ENCODE measurements at places on chromosomes 2 and 18.

GRCh38 chr2:71419145-71419544 is 34.2 kb upstream of the DYSF start:
- no peak for DNase-seq

GRCh38 chr2:9918275-9918674 is 33.2 kb upstream of the GRHL1 start:
- no peak for DNase-seq

- no peak for DNase-seq
Measured at GRCh38 chr18:58337285-58337684, 291.6 kb downstream of the ALPK2 start.

DNA sequence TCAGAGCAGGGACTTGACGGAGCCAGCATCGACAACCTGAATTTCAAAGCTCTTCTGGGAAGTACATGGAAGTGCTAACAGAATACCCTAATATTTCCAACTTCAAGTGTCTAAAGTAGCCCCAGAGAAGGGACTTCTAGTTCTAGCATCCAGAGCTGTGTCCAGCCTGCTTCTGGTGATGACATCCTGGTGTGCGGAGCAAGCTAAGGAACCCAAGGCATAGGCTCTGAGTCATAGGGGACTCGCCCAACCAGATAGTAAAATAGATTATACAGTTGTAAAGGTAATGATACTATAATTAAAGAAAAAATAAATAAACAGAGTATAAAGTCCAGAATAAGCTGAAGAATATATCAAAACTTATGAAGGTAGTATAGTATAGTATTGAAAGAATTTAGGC is 108.1 kb upstream of the SERPINE2 start:
- DNase-seq, result no peak

GRCh38 chr18:48078448-48078847 is 148.0 kb upstream of the SMAD2 start:
- DNase-seq, result no peak

DNA sequence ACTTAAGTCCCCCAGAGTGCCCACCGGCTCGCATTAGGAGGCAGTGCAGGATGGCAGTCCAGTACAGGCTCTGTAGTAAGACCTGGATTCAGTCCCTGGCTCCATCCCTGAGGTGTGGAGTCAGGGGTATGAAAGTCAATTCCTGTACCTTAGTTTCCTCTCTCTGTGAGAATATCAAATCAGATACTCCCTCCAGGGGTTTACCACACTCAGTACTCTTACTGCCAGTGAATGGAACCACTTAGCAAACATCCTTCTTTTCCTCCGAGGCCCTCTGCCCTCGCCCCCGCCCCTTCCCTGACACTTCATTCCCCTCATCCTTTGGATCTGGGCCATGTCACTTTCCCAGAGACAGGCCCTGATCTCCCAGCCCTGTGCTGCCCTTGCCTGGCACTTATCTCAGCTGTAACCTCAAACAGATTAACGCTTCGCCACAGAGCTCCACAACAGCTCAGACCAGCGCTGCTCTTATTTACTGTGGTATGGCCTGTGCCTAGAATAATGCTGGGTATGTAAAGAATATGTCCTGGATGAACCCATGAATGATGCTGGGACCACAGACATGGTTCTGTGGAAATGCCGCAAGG is 159.0 kb upstream of the TMEM200C start:
- no peak for DNase-seq

- no peak for DNase-seq
Measured at GRCh38 chr2:85237849-85238565, 89.8 kb downstream of the TGOLN2 start.

DNA sequence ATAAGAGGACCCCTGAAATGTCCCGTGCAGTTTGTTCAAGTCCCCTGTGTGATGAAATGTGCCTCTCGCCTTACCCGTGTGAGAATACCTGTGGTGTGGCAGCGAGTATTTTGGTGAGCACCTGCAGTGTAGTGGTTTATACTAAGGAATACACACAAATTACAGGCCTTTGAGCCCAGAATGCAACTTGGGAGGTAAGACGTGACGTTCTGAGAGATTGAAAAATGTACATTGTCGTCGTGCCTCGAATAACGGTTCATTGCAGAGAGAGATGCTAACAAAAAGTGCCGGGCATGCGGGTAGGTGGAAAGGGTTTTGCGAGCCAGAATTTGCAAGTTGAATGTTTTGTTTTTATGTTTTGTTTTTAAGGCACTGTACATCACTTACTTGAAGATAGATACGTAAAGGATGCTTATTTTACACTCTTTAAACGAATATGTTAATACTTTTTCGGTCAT is 867 bp downstream of the RBBP8 start:
- DNase-seq, result no peak

- no peak for DNase-seq
Measured at GRCh38 chr2:154133823-154134222, 262.1 kb downstream of the GALNT13 start.

DNA sequence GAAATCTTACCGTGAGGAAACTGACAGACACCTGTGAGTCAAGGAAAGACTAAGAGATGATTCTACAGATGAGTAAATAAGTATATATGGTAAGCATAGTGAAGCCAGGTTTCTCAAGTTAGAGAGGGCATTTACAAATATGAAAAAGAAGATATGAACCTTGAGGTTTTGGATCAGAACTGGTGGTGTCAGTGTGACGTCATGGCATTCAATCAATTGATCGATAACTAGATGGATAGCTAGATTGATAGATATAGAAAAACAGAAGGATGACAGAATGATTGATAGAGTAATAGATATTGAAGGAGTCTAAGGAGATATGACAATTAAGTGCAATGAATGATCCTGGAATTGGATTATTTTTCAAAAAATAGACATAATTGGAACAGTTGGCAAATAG is 350.2 kb upstream of the MC4R start:
- no peak for DNase-seq

GRCh38 chr2:117859924-117860647 is 45.6 kb downstream of the DDX18 start:
- DNase-seq, result no peak

- no peak for DNase-seq
Measured at GRCh38 chr2:70979626-70980025, 1.2 kb downstream of the ANKRD53 start.

DNA sequence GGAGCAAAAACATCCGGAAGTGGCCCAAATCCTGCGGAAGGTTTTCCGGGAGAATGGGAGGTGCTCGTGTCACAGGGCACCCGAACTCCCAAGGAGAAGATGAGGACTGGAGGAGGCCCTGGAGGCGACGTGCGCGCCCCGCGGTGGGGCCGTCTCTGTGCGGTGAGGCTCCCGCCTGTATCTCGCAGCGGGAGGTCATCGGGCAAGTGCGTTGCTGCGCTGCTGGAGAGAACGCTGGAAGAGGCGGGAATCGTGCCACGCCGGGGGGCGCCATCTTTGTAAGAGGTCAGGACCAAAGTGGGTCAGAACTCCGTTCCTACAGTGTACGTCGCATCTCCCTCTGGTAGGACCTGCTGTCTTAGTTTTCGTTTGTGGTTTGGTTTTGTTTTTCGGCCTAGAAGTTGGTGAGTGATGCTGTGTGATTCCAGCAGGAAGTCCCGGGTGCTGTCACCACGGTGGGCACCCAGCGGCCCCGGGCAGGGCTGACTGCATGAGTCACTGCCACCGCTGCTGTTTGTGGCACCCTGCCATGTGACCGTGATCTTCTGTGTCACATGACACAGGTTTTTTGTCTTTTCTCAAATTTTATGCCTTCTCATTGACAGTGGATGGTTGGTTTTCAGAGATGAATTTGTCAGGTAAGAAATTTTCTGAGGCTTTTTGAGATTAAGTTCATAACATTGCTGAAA is 21.5 kb upstream of the ATP9B start:
- DNase-seq, result no peak

- no peak for DNase-seq
Measured at GRCh38 chr2:65108780-65109179, 21.1 kb downstream of the RAB1A start.

DNA sequence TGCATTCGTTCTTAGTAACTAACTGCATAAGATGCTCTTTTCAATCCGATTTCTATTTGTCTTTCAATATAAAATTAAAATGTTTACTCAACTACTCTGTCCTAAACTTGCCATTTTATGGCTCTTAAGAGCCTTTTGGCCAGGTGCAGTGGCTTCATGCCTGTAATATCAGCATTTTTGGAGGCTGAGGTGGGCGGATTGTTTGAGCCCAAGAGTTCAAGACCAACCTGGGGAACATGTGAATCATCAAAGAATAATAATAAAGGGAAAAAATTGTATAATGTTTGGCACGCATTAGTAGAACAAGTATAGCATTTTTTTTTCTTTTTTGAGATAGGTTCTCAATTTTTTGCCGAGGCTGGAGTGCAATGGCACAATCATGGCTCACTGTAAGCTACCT is 92.5 kb downstream of the C2orf74 start:
- DNase-seq, result no peak

GRCh38 chr2:165877565-165878550 is 75.7 kb downstream of the TTC21B start:
- peak; percentile 66 for DNase-seq

DNA sequence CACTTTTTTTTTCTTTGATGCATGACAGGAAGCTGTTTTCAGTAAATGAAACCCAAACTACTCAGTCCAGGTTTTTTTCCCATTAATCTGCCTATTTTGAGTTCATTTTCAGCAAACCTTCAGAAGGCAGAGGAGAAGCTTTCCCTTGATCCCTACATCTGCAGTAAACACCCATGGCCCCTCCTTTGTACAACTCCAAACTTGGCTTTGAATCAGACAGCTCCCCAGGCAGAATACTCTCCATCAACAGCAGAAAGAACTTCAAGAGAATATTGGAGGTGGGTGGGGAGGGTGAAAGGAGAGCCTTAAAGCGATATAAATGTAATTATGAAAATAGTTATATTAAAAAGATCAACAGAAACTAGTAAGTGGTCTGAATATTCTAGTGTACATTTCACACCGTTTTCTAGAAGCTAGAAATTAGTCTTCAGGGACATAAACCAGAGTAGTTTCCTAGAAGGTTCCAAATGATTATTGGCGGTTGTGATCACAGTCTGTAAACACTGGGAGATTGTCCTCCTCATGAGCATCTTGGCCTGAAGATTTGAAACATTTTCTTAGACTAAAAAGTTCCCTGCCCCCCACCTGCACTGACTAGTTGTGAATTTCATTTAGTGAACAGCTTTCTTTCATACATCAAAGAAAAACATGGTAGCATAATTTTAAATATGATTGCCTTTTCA is 75.1 kb upstream of the STK39 start:
- no peak for DNase-seq

- DNase-seq, result no peak
Measured at GRCh38 chr2:61327173-61327572, 143.7 kb downstream of the USP34 start.

GRCh38 chr2:111617299-111618225 is 266.4 kb downstream of the ANAPC1 start:
- DNase-seq, result no peak

DNA sequence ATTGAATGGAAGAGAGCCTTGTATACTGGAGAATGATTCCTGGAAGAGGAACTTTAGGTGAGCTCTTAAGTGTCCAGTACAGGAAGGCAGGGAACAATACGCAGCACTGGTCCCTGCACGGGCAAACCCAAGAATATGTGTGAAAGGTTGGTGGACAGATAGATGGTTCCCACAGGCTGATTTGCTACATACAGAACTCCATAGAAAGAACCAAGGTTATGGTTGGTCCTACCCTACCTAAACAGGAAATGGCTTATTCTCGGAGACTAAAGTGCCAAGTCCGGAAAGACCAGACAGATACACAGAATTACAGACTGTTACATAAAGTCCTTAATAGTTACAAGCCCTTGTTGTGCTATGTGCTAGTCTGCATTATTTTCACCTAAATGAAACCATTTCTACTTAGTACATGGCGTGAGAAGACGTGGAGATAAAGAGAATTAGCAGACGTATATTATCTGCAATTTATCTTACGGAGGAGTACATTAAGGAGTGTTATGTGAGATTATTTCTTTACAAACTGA is 1.2 kb downstream of the REV1 start:
- DNase-seq, result peak; percentile 50

- DNase-seq, result no peak
Measured at GRCh38 chr18:44958455-44958854, 277.8 kb downstream of the SETBP1 start.

- no peak for DNase-seq
Measured at GRCh38 chr2:38957972-38958371, 68.3 kb downstream of the ARHGEF33 start.

DNA sequence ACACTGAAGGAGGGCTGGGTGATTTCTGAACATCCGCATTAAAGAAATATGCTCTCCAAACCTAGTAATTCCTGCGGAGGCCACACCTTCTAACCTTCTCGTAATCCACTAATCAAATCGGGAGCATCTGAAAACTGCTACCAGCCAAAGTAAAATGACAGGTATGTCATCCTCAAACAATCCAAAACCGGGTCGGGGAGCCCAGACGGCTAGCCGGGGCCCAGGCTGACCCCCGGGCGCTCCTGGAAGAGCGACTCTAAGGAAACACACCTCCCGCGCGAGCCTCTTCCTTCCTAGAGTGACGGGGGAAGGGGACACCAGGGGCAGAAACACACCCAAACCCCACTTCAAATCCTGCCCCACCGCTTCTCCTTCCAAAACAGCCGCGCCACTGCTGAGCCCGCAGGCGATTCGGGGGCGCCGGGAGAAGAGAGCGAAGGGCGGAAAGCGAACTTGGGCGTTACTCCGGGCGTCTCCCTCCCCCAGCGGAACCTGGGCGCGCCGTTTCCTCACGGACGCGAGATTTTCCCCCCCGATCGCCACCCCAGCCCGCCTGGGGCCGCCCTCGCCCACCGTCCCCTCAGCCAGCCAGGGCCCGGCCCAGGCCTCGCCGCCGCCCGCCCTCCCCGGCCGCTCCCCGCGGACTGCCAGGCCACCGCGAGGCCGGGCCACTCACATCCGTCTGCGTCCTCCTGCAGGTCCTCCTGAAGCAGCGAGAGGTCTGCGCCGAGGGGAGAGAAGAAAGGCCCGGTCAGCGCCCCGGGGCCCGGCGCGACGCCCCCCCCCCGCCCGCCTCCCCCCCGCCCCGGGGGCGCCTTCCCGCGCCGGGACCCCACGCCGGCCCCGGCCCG is 584 bp downstream of the PPP4R1 start:
- peak; percentile 62 for DNase-seq

DNA sequence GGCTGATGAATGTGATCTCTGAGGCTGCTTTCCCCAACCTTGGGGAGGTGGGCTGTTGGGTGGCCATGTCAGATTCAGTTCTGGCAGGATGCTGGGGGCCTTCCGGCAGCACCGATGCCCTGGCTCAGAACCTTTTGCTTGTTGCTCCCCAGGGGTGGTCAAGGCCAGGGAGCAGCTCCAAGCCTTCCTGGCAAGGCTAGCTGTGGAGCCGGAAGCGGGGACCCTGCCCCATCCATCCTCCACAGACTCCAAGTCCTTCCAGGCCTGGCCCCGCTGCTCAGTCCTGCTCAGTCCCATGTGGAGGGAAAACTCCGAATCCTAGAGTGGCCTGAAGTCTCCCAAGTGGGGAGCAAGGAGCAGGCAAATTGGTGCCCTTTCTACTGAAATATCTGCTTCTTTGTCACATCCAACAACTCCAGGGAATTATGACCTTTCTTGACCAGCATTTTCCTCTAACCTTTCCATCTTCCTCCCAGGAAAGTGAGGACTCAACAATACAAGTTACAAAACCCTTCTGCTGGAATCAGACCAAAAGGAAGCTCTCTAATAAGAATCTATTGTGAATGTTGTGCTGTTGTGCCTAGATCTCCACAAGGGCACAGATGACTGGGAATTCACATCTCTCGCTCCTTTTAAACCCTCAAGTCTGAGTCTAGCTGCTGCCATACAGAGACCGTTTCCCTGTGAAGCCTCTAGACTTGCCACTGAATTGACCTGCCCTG is 134.0 kb downstream of the MCFD2 start:
- no peak for DNase-seq

GRCh38 chr18:47605093-47605492 is 325.4 kb downstream of the SMAD2 start:
- DNase-seq, result no peak
